ENCODE measurements at places on chromosomes 3 and 15.

DNA sequence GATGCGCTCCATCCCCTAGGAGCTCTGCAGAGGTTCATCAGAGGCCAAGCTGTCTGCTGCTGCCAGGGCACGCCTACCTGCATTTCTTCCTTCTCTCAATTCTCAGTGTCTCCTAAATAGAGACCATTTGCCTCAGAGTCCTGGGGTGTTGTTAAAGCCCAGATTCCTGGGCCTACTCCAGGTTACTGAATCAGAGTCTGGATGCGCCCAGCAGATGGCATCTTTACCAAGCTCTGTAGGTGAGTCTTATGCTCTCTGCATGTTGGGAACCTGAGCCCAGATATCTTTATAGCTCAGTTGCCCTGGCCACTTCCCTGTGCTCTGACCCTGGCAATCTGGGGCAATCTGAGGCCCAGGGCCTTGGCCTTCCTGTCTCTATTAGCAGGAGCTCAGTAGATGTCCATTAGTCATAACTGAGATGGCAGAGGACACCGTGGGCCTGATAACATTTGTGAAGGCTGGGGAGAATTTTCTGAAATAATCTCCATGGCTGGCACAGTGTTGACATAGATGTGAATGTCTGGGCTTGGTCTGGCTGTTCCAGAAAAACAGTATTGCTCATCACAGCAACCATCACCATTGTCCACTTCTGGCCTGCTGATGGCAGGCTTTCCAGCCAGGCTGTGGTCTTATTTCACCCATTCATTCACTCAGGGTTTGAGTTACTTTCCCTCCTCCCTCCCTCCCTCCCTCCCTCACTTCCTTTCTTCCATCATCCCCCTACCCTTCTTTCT, 13.3 kb upstream of the RBP1 start:
- peak; percentile 47 for DNase-seq

DNA sequence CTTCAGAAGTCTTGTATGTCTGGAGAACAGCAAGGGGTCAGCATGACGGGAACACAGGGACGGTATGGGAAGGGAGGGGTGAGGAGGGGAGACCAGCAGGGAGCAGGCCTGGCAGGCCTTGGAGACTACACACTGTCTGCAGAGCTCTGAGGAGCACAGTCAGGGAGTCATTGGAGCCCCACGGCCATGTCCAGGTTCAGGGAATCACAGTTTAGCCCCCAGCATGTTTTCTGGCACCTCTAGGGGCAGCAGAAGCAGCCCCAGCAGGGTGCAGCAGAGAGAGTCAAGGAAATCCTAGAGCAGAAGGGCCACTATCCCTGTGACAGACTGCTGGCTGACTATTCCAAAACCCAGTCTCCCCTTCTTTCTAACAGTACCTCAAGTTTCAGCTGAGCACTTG, 3.2 kb downstream of the LAMP3 start:
- DNase-seq: no peak

- DNase-seq: peak; percentile 33
Observed at GRCh38 chr3:165389064-165389463, 192.9 kb upstream of the SLITRK3 start.

- DNase-seq: no peak
Observed at GRCh38 chr3:133227813-133228212, 172.0 kb upstream of the BFSP2 start.

DNA sequence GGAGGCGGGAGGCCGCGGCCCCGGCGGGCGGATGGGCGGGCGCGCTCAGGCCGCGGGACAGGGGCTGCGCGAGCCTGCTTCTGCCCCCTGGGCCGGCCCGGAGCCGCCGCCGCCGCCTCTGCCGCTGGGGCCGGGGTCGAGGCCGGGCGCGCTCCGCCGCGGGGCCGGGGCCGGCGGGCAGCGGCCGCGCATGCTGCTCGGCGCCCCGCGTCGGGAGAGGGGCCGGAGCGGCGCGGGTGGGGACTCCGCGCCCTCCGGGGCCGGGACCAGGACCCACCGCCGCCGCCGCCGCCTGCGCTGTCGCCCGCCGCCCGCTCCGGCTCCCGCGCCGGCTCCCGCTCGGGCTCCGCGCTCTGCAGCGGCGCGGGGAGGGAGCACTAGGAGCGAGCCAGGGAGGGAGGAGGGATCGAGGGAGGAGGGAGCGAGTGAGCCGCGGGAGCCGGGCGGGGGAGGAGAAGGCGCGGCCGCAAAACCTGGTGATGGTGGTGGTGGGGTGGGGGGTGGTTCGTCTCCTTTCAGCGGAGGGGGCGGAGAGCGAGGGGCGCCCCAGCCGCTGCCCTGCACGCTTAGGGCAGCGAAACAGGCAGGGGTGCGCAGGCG, at the start of gene LINGO1:
TSS of gene LINGO1 (minus strand) at position 379 of the 600 bp plus-strand sequence. CDS start 597 bp downstream, outside the sequence.
- peak; percentile 92 for DNase-seq

GRCh38 chr3:175469124-175469523, 610.0 kb downstream of the NAALADL2 start:
- DNase-seq: no peak

GRCh38 chr3:72338942-72339669, 509.1 kb downstream of the SHQ1 start:
- DNase-seq: peak; percentile 13

- DNase-seq: no peak
Observed at GRCh38 chr15:83155942-83156341, 48.5 kb downstream of the TM6SF1 start.

- no peak for DNase-seq
Observed at GRCh38 chr3:146072824-146073223, 88.2 kb downstream of the PLOD2 start.

GRCh38 chr3:14804835-14805780, 13.7 kb upstream of the FGD5 start:
- DNase-seq: no peak

- peak; percentile 88 for DNase-seq
Observed at GRCh38 chr3:128497305-128498126, 4.5 kb upstream of the GATA2 start.

DNA sequence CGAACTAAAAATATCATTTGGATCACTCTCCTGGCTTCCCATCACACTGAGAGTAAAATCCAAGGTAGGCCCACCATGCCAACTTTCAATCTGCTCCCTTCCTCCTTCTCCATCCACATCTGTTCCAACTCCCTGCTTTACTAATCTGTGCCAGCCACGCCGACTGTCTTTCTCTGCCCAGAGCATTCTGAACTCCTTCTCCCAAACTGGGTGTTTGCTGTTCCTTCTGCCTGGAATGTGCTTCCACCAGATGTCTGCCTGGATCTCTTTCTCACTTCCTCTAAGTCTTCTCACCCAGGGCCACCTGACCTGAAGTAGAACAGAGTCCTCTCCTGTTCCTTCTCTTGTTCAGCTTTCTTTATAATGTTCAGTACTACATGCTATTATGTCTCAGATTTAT, 5.6 kb upstream of the ARL8B start:
- no peak for DNase-seq

DNA sequence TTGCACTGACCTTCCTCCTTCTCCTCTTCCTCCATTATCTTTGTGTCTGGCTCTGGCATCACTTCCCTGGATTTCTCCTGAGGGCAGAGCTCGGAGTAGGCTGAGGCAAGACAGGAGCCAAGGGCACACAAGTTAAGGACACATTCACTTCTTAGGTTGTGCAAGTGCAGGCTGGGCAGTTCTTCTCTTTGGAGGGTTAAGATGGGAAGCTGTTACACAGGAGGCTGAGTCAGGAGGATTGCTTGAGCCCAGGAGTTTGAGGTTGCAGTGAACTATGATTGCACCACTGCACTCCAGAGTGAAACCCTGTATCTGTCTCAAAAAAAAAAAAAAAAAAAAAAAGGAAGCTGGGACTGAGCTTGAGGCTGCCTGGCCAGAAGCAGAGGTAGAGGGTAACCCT, 176.2 kb upstream of the ANKRD28 start:
- no peak for DNase-seq

- DNase-seq: no peak
Observed at GRCh38 chr15:71822890-71823630, 12.7 kb downstream of the NR2E3 start.

GRCh38 chr3:58324391-58325390, 8.0 kb upstream of the PXK start:
- no peak for DNase-seq

DNA sequence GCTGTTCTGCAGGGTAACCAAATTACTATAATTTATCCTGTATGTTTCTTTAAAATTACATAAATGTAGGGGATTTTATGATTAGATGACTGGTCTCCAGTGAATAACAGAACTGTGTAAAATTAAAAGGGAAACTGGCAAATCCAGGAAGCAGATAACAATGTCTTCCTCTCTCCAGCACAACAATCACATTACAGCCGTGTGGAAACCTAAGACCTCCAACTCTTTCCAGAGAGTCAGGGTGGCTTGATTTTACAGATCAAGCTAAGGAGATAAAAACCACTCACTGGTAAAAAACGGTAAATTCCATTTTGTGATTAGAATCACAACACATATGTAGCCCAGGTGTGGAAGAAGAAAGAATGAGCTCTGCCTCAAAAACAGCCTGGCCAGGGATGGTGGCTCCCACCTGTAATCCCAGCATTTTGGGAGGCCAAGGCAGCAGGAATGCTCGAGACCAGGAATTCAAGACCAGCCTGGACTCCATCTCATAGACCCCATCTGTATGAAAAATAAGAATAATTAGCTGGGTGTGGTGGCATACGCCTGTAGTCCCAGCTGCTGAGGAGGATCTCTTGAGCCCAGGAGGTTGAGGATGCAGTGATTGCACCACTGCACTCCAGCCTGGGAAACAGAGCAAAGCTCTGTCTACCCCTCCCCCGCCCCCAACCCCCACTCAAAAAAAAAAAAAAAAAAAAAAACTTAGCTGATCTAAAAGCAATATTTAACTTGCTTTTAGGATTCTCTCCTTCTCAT, 29.0 kb downstream of the IL17RD start:
- DNase-seq: no peak

GRCh38 chr3:119099785-119100184, 46.2 kb upstream of the TEX55 start:
- no peak for DNase-seq

DNA sequence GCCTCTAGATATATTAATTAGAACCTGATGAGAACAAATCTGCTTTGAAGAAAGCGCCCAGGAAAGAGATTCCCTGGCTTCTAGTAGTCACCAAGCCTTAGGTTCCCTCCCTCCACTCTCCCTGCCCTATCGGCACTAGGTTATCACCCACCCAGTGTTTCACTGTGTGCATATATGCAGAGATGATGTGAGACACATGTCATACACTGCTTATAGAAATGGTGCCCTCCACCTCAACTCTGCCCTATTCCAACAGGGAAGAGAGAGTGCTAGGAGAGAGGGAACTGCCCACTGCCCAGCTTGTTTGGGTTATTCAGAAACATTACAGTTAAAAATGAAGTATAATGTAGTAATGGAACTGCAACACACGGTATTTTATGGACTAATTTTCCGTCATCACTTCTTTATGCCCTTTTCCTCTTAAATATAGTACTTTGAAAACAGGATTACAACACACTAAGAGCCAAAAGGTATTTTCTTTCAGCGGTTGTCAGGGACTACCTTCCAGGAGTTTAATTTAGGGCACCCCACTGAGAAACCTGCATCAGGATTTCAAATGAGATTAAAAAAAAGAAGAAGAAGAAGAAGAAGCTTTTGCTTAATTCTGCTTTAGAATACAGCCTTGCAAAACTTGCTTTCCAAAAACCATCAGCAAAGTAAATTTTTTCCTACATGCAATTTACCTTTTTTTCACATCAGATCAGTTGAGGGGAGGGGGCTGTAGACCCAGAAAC, 55.3 kb downstream of the MEIS2 start:
- no peak for DNase-seq

- no peak for DNase-seq
Observed at GRCh38 chr3:79506751-79507150, 261.0 kb downstream of the ROBO1 start.

DNA sequence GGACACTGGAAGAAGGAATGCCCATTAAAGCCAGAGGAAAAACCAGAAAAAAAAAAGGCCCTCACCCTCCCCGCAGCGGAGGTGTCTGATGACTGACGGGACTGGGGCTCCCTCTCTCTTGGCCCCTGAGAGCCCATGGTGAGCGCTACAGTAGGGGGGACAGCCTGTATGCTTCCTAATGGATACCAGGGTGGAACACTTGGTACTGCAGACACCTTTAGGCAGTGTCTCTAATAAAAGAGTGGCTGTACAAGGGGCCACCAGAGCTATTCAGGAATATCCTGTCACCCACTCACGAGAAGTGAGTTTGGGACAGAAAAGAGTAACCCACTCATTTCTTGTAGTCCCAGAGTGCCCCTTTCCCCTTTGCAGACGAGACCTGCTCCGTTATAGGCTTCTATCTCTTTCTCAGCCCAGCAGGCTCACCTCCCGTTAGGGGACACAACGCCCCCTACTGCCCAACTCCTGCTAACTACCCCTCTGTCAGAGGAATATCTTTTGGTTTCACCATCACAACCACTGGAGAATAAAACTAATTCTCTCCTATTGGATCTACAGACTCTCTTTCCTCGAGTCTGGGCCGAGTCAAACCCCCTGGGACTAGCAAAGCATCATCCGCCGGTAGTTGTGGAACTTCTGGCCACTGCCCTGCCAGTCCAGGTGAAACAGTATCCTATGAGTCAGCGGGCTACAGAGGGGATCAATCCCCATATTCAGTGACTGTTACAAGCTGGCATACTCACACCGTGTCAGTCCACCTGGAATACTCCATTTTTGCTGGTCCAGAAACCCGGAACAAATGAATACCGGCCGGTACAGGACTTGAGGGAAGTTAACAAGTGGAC, 40.8 kb downstream of the ZBTB11 start:
- DNase-seq: no peak

- DNase-seq: no peak
Observed at GRCh38 chr3:123405936-123406510, 42.9 kb downstream of the ADCY5 start.

- DNase-seq: no peak
Observed at GRCh38 chr3:14691239-14691638, 16.3 kb downstream of the C3orf20 start.

DNA sequence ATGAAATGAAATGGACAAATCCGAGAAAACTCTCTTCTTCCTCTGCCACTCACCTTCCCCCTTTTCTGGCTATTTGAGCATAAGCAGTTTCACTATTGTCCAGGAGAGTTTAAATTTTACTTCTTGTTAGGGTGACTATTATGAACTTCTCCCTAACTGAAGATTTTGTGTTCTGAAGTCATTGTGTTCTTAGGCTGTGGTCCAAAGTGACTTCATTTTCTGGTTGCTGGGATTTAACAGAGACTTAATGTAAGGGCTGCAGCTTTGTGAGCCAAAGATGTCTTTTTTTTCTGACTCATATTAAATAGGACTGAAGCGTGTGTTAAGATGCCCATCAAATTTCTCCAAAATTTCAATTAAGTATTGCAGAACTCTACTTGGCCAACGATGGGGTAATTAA, 46.5 kb upstream of the FSTL1 start:
- peak; percentile 35 for DNase-seq

GRCh38 chr3:183814240-183814639, 11.1 kb downstream of the MAP6D1 start:
- no peak for DNase-seq

DNA sequence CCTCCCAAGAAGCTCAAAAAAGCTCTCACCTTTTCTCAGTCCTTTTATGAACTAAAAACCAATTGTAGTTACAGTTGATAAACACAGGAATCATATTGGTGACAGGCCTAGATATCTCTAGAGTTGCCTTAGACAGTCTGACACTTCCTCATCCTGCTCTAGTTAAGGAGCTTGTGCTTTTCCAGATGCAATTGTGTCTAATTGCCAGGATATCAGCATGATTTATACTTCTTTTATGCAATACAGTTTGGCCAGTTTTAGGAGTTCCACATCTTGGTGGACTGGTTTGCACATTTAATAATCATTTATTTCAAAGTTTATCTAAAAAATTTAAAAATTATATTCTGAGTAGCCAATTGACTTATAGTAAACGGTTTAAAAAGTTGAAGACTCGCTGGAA, 95.7 kb downstream of the DUT start:
- DNase-seq: no peak
